8988T (cell line): ENCODE measurements at places on chromosomes 12 and 14.

DNA sequence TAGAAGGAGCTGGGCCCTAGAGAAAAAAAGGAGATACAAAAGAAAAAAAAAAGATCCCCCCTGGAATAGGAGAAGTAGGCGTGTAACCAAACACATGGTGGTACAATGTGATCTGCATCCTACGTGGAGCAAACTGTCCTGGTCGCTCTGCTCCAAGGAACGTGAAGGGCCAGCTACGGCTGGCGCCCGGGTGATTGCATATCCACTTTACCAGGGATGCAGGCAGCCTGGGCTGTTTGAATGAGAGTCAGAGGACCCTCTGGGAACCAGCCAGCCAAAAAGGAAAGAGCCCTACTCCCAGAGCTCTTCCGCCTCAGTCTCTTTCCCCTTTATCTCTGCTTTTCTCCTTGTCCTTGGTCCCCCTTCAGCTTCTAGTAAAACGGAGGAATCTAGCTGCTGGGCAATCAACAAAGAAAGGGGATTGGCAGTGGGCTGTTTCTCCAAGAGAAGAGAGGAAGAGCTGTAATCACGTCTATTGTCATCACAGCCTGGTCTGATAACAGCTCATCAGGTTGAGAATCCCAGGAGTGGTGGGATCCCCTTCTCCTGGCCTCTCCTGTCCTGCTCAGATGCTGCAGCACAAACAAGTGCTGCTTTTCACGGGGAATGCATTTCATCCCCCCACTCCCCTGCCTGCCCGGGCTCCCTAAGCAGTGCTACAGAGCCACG, 156.0 kb downstream of the ADCK1 start:
- DNase-seq, result no peak

- DNase-seq, result no peak
These were observed 905 bp upstream of the DLK1 start for GRCh38 chr14:100725587-100726387.

DNA sequence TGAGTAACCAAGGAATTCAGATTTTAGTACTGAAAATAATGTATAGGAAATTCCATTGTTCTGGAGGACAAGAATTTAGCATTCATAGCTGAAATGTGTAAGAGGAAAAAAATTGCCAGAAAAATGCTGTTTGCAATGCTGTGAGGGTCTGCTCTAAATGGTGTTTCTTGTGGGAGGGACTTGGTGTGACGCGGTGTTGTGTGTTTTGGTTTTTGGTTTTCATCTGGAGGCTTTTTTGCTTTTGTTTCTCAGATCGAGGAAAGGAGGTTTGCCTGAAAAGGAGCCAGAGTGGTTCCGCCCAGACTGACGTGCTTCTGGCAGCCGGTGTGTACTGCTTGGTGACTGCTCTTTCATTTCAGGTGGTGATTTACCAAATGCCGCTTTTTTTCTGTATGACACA, 211.8 kb upstream of the HMGA2 start:
- no peak for DNase-seq

DNA sequence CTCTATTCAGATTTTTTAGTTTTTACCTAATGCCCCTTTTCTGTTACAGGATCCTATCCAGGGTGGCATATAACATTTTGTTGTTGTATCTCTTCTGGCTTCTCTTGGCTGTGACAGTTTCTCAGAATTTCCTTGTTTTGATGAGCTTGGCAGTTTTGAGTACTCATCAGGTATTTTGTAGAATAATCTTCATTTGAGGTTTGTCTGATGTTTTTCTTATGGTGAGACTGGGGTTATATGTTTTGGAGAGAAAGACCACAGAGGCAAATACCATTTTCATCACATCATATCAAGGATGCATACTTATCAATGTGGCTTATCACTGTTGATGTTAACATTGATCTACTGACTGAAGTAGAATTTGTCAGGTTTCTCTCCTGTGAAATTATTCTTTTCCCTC, 14.0 kb upstream of the LYZ start:
- DNase-seq, result no peak

- no peak for DNase-seq
These were observed 23.1 kb upstream of the DGLUCY start for GRCh38 chr14:91090743-91091142.

- DNase-seq, result no peak
These were observed 45.2 kb downstream of the MLXIP start for GRCh38 chr12:122123761-122124145.

GRCh38 chr12:98222135-98222534, 293.3 kb upstream of the TMPO start:
- DNase-seq, result no peak

- no peak for DNase-seq
These were observed 37.6 kb downstream of the CEP83 start for GRCh38 chr12:94421868-94422740.

DNA sequence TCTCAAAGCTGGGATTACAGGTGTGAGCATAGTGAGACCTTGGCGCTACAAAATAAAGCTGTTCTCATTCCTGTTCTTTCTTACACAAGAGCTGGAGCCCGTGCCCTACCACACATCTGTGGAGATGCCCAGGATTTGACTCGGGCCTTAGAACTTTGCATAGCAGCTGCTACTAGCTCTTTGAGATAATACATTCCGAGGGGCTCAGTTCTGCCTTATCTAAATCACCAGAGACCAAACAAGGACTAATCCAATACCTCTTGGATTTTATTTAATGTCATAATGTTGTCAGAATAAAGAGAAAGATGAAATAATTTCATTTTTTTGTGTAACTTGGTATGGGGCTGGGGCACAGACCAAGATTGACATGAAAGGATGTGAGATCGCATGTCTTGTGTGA, 7.6 kb downstream of the PNP start:
- no peak for DNase-seq

DNA sequence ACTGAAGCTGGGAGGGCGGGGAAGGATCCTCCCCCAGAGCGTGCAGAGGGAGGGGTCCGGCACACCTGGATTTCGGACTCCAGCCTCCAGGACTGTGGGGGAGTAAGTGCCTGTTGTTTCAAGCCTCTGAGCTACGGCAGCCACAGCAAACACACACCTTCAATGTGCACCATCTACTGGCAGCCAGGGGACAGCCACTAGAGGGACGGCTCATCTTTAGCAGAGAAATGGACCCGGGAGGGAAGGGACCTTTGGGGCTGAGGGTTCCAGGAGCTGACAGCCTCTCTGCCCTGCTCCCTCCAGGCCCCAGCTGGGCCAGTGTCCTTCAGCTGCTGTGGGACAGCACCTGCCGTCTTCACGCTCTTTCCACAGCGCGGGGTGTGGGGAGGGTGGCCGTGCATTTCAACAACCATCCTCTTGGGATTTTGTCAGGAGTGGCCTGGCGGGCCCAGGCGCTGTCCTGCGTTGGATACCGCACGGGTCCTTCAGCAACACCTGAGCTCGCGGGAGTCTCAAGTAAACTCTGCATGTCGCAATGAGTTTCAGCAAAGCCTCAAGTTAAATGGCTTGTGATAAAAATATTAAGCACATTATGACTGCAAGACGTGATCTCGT, 209.2 kb upstream of the C14orf180 start:
- peak; percentile 73 for DNase-seq

DNA sequence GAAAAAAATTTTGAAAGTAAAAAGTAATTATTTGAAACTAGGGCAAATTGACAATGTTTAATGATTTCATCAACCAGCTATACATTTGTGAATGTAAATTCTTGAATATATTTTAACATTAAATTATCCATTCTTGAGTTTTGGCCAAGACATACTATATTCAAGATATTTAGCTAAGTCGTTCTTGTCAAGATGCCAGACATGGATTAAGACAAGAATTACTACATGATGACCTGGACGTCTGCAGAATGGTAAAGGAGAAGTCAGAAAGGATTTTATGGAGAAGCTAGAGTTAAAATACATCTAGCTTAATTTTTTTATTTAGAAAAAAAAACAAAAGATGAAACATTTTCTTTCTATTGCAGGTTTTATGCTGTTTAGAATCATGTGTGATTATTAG, 255.8 kb downstream of the TMTC2 start:
- DNase-seq, result no peak

DNA sequence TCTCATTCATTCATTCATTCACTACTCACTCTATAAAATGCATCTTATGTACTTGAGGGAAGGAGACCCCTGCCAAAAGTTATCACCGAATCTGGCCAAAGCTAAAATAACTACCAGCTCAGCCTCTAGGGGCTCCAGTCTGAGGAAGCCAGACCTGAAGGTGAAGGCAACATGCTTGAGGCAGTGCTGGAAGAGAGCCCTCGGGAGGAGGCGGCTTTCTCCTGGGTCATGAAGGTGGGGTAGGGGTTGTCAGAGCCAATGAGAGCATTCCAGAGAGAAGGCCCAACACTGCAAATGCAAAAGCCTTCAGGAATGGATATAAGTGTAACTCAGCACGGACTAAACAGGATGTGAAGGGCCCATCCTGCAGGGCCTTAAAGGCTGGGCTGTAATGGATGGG, 62.4 kb downstream of the GSC start:
- DNase-seq, result no peak

- no peak for DNase-seq
These were observed 28.9 kb downstream of the PTGER2 start for GRCh38 chr14:52342849-52343596.

DNA sequence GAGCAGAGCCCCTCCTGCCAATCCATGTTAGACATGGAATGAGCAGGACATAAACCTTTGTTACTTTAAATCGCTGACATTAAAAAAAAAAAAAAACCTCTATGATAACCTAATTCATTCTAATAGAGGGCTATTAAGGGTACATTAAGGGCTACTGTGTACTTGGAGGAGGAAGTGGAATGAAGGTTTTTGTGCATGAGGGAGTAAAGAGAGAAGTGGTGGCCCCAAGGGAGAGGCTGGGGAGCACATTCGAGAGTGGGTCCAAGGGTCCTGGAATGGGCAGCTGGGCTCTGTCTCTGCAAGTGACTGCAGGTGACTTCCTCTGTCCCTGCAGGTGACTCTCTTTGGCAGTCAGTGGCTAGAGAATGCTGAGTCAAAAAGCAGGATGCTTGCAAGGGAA, 32.1 kb upstream of the PTGDR start:
- DNase-seq, result no peak

DNA sequence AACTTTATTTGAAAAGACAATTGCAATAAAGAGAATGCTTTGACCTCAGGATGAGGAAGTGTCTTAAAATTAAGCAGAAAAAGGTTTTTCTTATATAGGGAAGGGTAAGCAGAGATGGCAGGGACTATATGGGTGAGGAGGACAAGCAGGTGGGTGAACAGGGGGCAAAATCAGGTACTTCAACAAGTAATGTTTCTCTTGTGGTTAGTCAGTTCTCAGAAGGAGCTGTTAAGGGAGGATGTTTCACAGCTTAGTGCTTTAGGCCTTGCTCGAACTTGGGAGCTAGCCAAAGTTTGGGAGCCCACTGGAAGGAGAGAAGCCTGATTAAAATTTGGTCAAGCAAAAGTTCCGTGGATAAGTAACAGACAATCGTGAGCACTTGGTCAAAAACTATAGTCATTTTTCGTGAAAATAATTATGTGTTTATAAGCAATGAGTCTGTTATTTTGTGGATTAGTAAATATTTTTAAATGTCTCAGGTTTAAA, 364.2 kb upstream of the TMPO start:
- DNase-seq, result no peak

GRCh38 chr12:57276935-57277563, 26.1 kb upstream of the STAC3 start:
- no peak for DNase-seq

DNA sequence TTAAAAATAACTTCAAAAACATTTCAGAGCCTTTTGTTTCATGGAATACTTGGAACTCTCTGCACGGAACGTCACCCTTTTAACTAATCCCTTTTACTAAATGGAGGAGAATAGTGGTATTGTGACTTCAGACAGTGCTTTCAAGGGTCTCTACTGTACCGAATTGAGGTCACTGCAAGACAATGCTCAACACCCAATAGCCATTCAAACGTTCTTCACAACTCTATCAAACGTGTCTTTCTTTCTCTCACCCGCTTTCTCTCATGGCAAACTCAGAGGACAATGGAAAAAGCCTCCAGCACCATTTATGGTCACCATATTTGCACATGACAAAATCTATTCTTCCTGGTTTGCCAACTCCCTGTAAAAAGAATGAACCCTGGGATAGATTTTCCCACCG, 132.1 kb upstream of the SOX5 start:
- no peak for DNase-seq

DNA sequence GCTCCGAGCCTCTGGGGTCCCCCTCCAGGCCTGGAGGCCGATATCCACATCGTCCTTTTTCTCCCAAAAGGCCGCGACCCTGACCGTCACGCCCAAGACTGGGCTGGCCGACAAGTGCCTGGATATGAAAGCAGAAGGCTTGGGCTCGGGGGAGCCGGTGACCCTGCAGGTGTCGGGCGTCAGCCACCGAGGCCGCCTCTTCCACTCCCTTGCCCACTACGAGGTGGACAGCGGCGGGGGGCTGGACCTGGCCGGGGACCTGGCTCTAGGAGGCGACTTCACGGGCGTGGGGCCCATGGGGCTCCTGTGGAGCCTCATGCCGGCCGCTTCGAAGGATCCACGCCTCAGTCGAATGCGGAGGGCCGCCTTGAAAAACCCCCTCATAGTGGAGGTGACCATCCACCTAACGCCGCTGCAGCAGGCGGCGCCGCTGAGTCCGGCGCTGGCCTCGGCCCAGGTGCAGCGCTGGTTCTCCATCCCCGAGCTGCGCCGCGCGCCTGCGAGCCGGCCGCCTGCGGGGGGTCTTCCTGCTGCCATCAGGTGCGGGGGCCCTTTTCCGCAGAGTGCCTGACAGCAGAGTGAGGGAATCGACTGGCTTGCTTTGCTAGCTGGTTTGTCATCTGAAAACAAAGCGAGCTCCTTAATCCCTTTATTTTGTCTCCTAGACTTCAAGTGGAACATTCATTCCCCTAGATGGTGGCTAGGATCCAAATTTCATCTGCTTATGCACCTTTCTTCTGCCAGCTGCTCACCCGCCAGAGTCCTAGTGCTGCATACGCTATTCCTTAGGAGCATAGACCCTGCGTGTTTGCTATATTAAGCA, 10.6 kb upstream of the DNAL1 start:
- DNase-seq, result peak; percentile 33

GRCh38 chr14:52356025-52356424, 41.9 kb downstream of the PTGER2 start:
- DNase-seq, result no peak

- DNase-seq, result peak; percentile 92
These were observed 838 bp upstream of the ERBB3 start for GRCh38 chr12:56078931-56079722.

GRCh38 chr12:22396735-22397134, 62.2 kb upstream of the ST8SIA1 start:
- DNase-seq, result no peak

DNA sequence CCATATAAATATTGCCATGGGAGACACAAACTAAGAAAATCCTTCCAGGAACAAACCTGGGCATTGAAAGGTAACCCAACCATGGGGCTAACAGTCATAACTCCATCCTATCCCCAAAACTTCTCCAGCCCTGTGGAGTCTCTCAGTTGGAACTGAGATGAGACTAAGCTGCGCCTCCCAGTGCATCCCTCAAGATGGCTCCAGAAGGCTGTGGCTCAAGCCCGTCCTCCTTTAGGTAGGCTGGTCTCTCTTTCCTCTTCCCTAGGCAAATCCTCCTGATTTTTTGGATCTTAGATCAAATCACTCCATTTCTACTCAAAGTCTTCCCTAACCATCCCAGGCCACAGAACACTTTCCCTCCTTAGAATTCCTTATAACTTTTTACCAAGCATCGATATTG, 364.3 kb upstream of the CCDC196 start:
- DNase-seq, result no peak
